ENCODE measurements at places on chromosomes 6 and 20.

- peak; percentile 49 for DNase-seq
Observed at GRCh38 chr20:57391439-57392301, 474 bp downstream of the RBM38 start.

DNA sequence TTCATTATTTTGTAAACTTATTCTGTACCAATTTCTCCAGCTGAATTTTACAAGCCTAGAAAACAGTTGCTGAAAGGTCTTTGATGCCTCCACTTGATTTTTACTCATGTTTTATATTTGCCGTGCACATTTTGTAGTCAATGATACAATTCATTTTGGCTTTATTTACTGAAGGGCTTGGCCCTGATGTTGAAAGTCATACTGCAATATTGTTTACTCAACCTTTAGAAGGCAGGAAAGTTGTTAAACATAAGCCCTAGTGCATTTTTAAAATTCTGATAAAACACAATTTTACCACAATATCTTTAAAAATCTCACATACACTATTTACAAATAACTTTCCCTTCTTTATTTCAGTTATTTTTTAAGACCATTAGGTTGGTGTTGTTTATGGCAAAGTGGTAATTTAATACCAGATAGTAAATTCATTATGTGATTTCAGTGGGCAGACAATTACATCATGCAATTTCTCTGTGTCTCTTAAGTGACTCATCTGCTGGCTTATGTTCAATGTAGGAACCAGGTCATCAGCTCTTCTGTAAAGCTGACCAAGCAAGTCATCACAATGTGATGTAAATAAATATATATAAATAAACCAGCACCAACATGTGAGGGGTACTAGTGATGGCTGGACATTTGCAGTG, 121.1 kb upstream of the SLC35B3 start:
- no peak for DNase-seq

DNA sequence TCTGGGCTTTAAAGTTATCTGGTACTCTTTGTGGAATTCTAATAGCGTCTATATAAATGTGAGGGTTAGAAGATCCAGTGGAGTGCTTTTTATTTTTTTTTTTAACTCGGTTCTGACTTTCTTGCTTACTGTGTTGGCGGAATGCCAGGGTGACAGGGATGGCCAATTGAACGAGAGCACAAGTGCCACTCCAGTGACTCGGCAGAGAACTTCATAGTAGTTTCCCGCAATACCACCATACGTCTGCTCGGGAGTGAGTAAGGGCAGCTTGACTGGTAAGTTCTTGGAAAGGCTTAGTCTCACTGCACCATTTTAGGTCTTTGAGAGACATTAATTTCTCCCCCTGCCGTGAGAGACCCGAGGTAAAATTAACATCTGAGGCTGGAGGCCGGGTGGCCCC, 49.4 kb upstream of the TULP1 start:
- no peak for DNase-seq

DNA sequence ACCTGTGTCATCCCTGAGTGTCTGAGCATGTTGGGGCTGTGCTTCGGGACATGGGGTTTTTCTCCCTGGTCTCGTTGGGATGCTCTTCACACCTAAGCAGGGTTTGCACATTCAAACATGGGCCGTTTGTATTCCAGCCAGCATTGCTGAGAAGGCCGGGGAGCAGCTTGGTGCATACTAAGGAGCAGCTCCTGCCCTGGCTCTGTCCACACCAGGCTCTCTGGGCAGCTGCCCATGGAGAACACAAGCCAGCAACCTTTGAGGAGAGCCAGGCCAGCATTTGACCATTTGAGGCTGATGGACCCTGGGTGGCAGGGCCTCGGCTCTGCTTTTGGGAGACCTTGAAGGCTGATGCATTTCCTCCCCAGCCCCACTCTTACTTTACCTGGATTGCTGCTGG, 92.1 kb downstream of the PHACTR3 start:
- DNase-seq = no peak

DNA sequence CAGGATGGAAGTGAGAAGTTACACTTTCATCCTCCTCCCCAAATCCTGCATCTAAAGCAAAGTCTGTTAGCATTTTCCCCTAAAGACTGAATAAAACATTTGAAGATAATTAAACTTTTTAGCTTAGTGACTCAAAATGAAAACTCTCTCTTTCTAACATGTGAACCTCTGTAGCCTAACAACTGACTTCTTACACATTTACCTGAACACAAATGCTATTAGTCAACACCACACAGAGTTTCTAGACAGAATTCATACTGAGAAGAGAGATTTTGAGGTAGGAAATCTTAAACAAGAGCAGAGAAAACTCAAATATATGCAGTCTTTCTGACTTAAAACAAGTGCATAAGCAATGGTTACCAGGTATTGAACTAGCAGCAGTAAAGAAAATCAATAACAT, 149.9 kb upstream of the SMLR1 start:
- no peak for DNase-seq

GRCh38 chr6:129606664-129607063, 103.3 kb downstream of the ARHGAP18 start:
- DNase-seq = no peak

DNA sequence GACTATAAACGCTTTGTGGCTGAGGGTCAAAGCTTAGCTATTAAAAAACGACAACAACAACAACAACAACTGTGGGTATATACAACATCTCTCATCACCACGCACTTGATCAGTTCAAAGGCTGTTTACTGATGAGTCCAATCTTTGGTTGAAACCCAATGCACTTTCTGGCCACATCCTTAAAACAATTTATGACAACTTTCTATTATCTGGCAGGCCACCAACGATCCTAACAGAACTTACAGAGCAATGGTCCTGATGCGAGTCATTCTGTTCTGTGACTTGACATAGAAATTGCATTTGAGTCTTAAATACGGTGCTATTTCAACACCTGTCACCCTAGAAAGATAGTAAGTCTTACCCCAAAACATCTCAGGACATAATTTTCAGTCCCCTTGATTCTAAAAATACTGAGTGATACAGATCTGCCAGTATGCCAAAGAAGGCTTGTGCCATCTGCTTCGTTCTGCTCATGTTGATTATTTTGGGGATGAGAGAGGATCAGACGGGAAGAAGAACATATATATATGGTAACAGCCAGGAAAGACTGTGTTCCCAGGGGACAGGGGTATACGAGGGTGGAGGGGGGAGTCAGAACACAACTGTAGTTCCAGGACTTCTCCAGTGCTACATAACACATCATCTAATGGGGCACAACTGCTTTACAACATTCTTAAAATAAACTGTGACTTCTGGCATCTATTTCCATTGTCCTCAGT, 55.8 kb downstream of the PLAGL1 start:
- DNase-seq = no peak

- DNase-seq = no peak
Observed at GRCh38 chr6:77678048-77678447, 25.2 kb downstream of the MEI4 start.

DNA sequence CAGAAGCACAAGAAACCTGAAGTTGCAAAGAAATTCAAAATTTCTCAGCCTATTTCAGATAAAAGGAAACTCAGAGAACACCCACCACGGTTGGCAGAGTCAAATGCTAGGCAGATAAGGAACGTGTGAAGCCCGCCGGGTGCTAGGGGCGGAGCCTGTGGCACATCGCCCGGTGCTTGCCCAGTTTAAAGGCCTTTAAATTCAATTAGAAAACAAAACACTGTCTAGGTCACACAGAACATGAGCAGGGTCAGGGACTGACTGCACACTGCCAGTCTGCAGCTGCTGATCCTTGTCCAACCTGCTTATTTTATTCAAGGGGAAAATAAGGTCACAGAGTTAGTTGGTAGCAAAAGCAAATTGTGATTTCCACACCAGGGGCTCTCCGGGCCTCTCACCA, 75.8 kb downstream of the PSMG4 start:
- no peak for DNase-seq

GRCh38 chr20:24798930-24799705, 150.0 kb upstream of the CST7 start:
- no peak for DNase-seq

GRCh38 chr20:60634491-60635172, 617.4 kb upstream of the CDH4 start:
- DNase-seq = no peak

GRCh38 chr6:44739181-44739580, 351.7 kb downstream of the CDC5L start:
- no peak for DNase-seq

GRCh38 chr6:41747256-41748101, at the start of gene PGC:
TSS of gene PGC (minus strand) at chr6:41747397. CDS start at chr6:41747334, 63 bp downstream.
- no peak for DNase-seq

- no peak for DNase-seq
Observed at GRCh38 chr6:22622351-22622750, 53.0 kb downstream of the HDGFL1 start.

DNA sequence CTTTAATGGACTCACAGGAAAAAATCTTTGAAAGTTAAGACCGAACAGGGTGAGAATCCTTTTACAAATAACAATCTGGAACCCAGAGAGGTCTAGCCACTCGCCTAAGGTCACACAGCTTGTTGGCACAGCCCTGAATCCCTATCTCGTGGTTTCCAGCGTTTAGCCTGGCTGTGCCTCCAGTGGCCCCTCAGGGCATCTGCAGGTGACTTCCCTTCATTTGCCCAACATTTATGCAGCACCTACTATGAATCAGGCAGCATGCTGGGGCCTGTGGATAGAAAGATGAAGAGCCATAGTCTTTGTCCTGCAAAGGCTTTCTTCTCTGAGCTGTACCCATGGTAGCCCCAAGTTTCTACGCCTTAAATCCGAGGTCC, 2.6 kb upstream of the NR2E1 start:
- no peak for DNase-seq

- DNase-seq = no peak
Observed at GRCh38 chr6:170280689-170281045, 10.2 kb downstream of the DLL1 start.

DNA sequence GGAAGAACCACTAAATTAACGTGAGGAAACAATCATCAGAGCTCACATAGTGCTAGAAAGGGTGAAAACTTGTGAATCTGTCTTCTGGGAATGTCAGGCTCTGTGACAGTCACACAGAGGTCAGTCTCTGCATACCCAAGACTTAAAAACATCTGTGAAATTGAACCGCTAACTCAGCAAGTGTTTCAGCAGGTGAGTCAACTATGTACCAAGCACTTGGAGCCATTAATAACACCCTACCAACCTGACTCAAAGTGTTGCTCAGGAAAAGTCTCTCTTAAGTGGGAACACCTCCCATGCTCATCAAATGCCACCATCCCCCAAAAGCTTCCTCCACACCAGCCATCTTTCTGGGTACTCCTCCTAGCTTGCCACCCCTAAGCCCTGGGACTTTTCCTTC, 92.3 kb upstream of the CARMIL1 start:
- no peak for DNase-seq

GRCh38 chr20:57480444-57481160, 44.3 kb downstream of the CTCFL start:
- DNase-seq = no peak

- DNase-seq = no peak
Observed at GRCh38 chr20:32911355-32911754, 52.6 kb downstream of the EFCAB8 start.

All from right kidney (tissue), 9 donors.